ENCODE measurements at places on chromosomes 3 and 15.

DNA sequence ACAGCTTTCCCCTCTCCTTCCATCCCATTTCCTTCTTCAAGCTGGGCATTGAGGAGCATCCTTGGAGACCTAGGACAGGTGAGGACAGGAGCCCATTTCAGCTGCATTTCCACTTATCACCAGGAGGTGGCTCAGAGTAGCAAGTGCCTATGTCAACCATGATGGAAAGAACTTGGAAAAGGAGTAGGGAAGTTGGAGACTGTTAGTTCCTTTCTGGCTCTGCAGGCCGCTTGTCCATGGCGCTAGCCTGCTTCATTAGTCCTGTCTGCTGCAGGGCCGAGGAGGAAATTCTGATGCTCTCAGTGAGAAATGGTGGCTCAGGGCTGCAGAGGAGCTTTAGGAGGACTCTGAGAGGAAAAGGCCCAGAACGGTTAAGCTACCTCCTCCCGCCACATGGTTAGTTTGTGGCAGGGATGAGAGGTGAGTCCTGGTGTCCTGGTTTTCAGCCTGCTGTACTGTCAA lies 7.0 kb upstream of the CD276 start:
- no peak for DNase-seq

DNA sequence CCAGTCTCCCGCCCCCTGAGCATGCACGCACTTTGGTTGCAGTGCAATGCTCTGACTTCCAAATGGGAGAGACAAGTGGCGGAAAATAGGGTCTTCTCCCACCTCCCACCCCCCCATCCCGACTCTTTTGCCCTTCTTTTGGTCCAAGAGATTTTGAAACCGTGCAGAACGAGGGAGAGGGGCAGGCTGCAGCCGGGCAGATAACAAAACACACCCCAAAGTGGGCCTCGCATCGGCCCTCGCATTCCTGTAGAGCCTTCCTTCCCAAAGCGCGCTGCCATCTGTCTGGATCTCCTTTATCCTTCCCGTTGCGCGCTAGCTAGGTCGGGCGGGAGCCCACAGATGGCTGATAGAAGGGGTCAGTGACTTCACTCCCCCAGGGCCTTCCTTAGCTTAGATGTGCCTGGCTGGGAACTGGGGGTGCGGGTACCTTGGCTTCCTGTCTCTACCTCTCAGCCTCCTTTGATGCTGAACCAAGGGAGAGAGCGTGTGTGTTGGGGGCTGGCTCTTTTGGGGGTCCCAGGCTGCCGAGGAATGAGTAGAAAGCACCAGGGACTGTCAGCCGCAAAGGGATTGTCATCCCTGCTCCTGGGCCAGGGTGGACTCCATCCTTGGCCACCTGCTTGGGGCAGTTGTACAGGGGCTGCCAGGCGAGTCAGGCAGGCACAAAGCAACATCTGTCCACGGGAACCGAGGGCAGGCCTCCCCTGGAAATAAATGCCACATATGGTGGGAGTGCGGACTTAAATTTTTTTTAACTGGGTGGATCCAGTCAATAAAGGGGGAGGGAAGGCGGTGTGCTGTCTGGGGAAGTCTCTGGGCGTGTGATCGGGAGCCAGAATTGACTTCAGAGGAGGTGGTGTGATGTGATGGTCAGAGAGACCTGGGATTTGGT lies 1.8 kb downstream of the SMAD3 start:
- DNase-seq = no peak

GRCh38 chr3:193605876-193606275 lies 12.9 kb downstream of the OPA1 start:
- DNase-seq = peak; percentile 6

- no peak for DNase-seq
Observed at GRCh38 chr3:50617096-50617791, at the start of gene MAPKAPK3. TSS of gene MAPKAPK3 (plus strand) at chr3:50617151. CDS start at chr3:50617566, 415 bp downstream.

DNA sequence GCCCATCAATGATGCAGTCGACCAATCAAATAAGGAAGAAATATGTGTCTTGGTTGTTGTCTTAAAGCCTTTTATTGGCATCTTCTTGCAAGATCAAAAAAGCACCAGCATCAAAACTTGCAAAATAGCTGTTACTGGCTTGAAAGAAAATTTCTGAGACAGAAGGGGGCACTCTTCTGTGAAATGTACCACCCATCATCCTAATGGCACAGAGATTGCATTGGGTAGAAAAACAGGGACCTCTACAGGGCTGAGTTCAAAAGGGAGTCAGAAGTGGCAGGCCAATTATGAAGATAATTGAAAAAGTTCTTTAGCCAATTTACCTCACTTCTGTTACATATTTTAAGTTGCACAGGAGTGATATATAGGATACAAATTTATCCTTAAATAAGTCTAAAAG lies 122.3 kb upstream of the GPR149 start:
- no peak for DNase-seq

- DNase-seq = no peak
Observed at GRCh38 chr15:92979011-92979701, 79.0 kb downstream of the CHD2 start.

- no peak for DNase-seq
Observed at GRCh38 chr3:188294823-188295487, 141.0 kb downstream of the LPP start.

DNA sequence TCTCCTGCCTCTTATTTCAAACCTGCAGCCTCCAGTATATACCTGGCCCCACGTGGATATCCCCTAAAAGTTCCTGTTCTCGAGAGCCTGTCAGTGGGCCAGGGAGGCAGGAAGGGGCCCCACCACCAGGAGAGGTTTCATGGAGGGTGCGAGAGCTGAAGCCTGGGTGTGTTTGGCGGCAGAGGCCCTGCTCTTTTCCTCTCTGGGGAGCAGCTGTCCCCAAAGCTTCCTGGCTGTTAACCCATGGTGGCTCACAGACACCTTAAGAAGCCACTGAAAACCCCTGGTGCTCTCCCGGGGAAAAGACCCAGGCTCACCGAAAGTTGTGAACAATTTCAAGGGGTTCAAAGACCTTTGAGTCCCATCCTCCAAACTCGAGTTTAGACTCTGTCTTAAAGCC lies 1.1 kb downstream of the PRRT3 start:
- no peak for DNase-seq

- no peak for DNase-seq
Observed at GRCh38 chr15:67785431-67785830, 39.9 kb upstream of the SKOR1 start.

- no peak for DNase-seq
Observed at GRCh38 chr15:57251941-57252340, 124.4 kb upstream of the CGNL1 start.

- peak; percentile 1 for DNase-seq
Observed at GRCh38 chr15:69031013-69032001, 16.8 kb downstream of the NOX5 start.

DNA sequence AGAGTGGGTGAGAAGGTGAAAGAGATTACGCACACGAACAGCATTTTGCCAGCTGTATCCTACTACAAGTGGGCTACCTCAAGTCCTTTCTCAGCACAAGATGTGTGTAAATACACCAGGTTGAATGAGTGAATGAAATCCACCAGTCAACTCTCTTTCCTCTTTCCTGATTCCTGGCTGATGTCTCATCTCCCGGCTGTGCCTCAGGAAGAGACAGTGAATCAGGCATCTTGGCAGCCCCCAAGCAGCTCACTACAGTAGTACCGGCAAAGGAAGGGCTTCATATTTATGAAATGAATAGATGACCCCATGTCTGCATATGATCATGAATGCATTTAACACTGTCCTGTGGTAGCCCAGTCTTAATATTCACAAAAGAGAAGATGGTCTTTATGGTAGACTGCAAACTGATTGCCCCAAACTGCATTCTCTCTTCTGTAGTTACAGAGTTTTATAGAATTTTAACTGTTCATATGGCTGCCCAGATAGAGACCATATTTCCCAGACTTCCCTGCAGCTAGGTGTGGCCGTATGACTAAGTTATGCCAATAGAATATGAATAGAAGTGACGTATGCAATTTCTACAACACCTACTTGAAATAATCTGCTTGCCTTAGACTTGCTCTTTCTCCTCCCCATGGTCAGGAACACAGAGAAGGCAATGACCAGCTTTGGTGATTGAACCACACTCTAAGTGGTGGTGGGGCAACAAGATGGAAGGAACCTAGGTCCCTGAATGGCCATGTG lies 22.7 kb downstream of the MGLL start:
- no peak for DNase-seq

DNA sequence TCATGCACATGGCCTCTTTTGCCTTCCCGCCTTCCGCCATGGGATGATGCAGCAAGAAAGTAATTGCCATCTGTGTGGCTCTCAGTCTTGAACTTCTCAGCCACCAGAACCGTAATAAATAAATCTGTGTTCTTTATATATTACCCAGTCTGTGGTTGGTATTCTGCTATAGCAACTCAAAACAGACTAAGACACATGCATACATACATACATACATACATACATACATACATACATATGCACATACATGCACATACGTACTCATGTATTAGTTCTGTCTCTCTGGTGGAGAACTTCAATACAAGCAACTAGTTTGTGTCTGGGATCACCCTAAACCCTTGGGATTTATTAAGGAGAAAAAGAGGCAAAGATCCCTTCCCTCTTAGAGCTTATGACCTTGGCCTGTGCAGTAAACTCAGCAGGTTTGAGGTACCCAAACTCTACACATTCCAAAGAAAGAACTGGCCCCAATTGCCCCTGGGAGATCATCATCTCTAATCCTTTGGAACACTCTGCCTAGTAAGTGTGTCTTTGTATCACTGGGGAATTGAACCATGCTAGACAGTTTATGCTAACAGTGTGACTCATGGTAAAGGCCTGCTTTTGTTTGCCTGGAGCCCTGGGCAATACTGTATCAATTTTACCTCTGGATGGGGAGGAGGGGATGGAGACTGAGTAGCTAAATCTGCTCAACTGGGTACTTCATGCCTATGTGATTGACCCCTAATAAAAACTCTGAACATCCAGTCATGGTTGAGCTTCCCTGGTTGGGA lies 115.6 kb upstream of the LMCD1 start:
- DNase-seq = no peak

GRCh38 chr3:194687638-194688199 lies 2.0 kb downstream of the FAM43A start:
- DNase-seq = peak; percentile 47

DNA sequence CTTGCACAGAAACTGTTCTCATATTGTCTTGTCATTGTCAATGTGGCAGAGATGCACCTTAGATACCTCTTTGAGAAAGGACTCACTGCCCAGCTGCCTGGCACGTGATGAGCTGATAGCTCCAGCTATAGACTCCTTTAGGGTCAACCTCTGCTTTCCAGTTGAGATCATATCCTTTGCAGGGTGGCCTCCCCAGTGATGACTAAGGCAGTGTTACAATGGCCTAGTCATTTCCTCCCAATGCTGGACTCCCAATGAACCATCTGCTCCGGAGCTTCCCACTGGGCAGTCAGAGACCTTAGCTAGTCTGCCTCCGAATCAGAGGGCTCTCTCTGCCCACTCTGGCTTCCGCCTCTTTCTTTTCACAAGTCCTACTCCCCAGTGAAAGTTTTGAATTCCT lies 79.5 kb downstream of the CHRD start:
- no peak for DNase-seq

- DNase-seq = no peak
Observed at GRCh38 chr3:148903941-148904340, 38.8 kb downstream of the CPA3 start.

- no peak for DNase-seq
Observed at GRCh38 chr3:165748094-165748493, 89.1 kb downstream of the BCHE start.

- peak; percentile 23 for DNase-seq
Observed at GRCh38 chr15:60844511-60845174, 365.7 kb upstream of the ICE2 start.

- DNase-seq = no peak
Observed at GRCh38 chr3:139291276-139292051, 52.4 kb upstream of the MRPS22 start.

GRCh38 chr15:43249699-43250203 lies 17.0 kb downstream of the TGM5 start:
- DNase-seq = no peak

GRCh38 chr3:18567293-18567692 lies 142.2 kb upstream of the SATB1 start:
- DNase-seq = no peak

GRCh38 chr3:112303764-112304325 lies 9.8 kb upstream of the SLC9C1 start:
- no peak for DNase-seq

Measured in stimulated activated CD8-positive, alpha-beta memory T cell treated with anti-CD3 and anti-CD28 coated beads, Interleukin-4, amount 100 ng/mL, for 4 hours (primary cell).